ENCODE measurements at places on chromosomes 2 and 18. TPM values are rescaled to one million over a fixed set of nuclear protein-coding genes. Genes with fewer than 3 reads are reported as not detected.

Gene CTDSP1
- total RNA-seq: 113 TPM

Gene RFTN2
- 7.5 TPM for total RNA-seq

Gene ATP6V1B1
- not detected for total RNA-seq

Gene SEPTIN10
- total RNA-seq: 46.8 TPM

Gene CCT7
- total RNA-seq: 216 TPM

GRCh38 chr2:28601616-28602015 is 105.8 kb downstream of the PLB1 start:
- DNase-seq: no peak

DNA sequence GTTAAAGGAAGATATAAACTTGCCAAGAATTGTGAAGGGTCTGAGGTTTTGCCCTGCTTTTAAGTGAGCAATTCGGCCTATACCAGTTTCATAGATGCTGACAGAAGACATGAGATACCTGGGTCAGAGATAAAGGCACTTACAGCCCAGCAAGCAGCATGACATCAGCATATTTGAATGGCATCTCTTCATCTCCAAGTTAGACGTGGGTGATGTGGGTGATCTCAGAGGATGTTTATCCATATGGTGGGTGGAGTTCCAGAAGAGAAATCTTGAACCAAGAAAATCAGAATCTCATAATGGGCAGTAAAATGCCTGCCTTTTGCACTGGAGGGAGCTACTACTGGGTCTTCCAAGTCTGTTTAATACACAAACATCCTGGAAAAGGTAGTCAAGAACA is 44.7 kb downstream of the GYPC start:
- DNase-seq: no peak

- no peak for DNase-seq
These were observed 726.5 kb downstream of the SLC4A3 start for GRCh38 chr2:220353897-220354296.

DNA sequence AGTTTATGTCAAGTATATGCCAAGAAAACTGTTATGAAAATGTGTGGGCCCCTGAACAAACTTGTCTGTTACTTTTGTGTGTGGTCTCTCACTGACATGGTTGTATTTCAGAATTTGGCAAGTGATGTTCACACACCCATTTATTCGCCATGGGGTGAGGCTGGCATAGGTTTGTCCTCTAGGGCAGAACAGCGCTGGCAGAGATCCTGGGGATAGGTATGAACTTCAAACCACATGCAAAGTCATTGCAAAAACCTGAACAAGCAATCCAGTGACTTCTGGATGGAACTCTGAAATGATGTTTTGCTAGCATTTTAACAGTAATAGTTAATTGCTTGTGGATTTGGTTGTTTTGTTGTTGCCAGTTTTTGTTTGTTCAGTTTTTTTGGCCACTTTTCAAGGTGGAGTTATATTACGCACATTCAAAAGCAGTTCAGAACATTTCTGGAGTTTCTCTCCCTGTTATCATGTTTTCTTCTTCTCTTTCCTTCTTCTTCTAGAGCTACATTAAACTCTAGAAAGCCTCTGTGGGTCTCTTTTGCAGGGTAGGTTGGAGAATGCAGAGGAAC is 78.5 kb downstream of the MDH1 start:
- DNase-seq: no peak

- no peak for DNase-seq
These were observed 52.9 kb downstream of the ZBTB7C start for GRCh38 chr18:48356151-48356745.

DNA sequence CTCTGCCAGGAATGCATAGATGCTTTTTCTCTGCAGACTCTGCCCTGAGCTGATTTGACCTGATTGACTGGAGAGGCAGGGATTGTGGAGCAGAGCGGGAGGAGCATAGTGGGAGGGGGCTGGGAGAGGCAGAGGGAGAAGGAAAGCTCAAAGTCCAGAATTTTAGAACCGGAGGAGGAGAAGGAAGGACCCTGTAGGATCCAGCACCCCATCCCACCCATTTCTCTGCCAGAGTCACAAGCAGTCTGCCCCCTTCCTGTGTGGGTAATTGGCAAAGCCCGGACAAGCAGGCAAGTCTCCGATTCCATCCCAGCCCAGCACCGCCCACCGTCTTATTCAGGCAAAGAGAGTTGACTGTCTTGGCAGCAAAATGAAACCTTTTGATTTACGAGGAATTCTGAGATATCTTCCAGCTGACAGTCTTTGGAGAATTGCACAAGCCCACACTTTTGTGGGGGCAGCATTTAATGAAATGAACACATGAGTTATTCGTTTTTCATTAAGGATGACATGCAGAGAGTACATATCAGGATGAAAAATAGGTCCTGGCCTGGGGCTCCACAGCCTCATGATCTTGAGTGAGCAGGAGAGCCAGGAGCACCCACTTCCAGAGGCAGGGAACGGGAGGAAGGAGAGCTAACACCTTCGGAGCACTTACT is 103.1 kb downstream of the MCFD2 start:
- DNase-seq: peak; percentile 70

All from left ventricle myocardium superior (tissue), 1 donor.